ENCODE measurements at places on chromosomes 3 and 15.

- DNase-seq = no peak
Observed at GRCh38 chr3:150495149-150495548, 51.1 kb downstream of the SERP1 start.

DNA sequence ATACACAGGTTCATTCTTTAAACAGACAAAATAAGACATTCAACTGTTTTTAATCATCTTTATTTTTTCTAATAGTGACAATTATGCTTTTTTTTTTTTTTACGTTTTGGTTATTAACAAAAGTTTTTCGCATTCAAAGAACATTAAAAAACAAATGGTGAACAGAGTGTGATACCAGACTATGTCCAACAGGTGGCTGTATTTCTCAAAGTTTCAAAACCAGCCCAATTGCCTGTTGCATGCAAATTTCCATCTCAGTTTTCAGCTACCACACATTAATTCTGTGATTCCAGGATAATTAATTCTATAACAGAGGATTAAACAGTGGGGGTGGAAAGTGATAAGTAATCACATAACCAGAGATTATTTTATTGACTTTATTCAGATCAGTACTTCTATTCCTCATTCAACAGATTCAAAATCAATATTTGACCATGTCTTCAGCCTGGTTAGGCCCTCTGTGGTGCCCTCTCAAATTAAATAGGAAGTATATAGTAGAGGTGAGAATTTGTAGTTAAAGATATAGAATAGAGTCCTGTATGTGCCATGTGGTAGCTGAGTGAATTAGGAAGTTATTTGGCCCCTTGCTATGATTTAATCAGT lies 122.2 kb upstream of the DCBLD2 start:
- no peak for DNase-seq

- no peak for DNase-seq
Observed at GRCh38 chr3:124824286-124824915, 62.8 kb downstream of the ITGB5 start.

DNA sequence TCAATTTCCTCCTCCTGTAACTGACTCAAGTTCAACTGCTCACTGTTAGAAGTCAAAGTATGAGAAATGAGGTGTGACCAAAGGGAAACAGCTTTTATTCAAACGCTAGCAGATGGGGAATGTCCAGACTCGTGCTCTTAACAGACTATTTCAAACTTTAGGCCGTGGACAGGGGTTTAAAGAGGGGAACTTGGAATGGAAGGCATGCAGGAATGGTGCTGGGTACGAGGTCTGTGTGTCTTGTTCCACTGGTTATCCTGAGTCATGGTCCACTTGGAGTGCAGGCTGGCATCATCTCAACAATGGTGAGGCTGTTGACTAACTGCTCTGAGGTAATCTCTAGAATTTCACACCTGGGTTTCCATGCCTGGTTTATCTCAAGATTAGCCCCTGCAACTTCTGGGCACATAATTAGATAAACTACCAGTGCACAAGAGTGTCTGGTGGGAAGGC lies 22.9 kb upstream of the DNAAF4 start:
- no peak for DNase-seq

- no peak for DNase-seq
Observed at GRCh38 chr3:73669260-73669659, 44.5 kb upstream of the PDZRN3 start.

GRCh38 chr3:42173307-42173706 lies 82.2 kb downstream of the TRAK1 start:
- no peak for DNase-seq

- no peak for DNase-seq
Observed at GRCh38 chr3:172787746-172788145, 37.2 kb downstream of the ECT2 start.

GRCh38 chr15:28060005-28060404 lies 39.1 kb downstream of the OCA2 start:
- no peak for DNase-seq

DNA sequence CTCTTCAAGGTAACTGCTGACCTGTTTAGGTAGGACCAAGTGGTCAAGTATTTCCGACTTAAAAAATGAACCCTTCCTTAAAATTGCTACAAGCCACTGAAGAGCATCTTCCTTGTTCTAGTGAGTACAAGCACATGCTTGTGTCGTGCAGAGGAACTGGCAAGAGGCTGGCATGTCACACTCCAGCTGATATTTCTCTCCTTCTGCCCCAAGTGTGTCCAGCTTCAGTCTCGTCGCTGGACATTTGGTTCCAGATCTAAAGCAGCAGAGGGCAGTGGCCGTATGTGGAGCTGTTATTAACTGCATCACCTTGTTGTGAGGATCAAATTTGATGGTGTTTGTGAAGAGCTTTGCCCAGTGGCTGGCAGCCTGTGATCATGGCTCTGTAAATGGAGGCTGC lies 10.0 kb downstream of the RBP2 start:
- no peak for DNase-seq

GRCh38 chr3:111802163-111802625 lies 56.9 kb upstream of the PHLDB2 start:
- DNase-seq = no peak

- DNase-seq = no peak
Observed at GRCh38 chr3:37859354-37859753, 2.3 kb upstream of the CTDSPL start.

DNA sequence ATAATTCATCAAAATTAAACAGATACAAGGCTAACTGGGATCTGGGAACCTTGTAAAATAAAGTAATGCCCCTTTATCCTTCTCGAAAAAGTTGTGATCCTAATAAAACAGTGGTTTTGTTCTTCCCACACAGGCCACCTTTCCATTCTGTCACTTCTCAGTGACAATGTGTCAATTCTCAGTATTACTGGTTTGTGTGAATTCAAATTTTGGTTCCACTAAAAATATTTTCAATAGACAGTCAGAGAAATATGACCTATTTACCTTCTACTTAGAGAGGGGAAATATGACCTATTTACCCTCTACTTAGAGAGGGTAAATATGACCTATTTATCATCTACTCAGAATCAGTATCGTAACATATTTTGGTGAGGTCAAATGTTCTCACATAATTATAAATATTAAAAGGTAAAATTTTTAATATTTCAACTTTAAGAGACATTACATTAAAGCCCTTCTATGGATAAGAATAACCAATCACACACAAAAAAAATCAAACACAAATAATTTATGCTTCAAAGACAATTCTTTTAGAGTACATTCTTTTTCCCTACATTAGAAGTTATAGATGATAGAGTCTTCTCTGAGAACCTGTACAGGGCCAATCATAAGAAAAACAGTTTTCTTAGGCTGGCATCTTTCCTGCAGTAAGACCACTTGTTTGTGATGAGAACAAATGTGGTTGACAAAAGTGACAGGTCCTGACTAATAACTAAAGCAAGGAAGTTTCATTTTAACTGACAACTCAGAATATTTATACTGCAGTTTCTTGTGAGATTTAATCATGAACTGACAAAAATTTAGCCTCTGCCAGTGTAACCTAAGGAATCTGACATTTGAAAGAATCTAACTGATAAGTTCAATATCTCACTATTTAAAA lies 323.3 kb downstream of the DIPK2A start:
- no peak for DNase-seq

- DNase-seq = no peak
Observed at GRCh38 chr3:155491696-155492095, 198.2 kb upstream of the STRIT1 start.

DNA sequence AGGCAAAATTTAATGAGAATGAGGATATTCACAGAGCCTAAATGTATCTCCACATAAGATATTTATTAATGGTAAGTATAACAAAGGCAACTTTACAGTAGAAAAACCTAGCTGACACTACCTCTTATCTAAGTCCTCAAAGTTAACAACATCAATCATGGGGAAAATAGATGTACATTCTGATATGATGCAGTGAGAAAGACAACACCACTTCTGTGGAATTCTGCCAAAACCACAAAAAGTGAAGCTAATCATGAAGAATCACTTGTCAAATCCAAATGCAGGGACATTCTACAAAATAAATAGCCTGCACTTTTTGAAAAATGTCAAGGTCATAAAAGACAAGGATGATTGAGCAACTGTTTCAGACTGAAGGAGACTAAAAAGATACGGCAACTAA lies 27.5 kb upstream of the EOMES start:
- no peak for DNase-seq

GRCh38 chr3:182920515-182921084 lies 59.7 kb downstream of the DCUN1D1 start:
- no peak for DNase-seq

GRCh38 chr3:9409981-9410854 lies 12.8 kb downstream of the SETD5 start:
- no peak for DNase-seq

GRCh38 chr3:171797265-171797679 lies 13.0 kb downstream of the PLD1 start:
- DNase-seq = no peak

GRCh38 chr15:38536201-38536676 lies 28.4 kb downstream of the RASGRP1 start:
- DNase-seq = no peak

- no peak for DNase-seq
Observed at GRCh38 chr15:67869701-67870100, 29.9 kb upstream of the RNU6-1 start.

DNA sequence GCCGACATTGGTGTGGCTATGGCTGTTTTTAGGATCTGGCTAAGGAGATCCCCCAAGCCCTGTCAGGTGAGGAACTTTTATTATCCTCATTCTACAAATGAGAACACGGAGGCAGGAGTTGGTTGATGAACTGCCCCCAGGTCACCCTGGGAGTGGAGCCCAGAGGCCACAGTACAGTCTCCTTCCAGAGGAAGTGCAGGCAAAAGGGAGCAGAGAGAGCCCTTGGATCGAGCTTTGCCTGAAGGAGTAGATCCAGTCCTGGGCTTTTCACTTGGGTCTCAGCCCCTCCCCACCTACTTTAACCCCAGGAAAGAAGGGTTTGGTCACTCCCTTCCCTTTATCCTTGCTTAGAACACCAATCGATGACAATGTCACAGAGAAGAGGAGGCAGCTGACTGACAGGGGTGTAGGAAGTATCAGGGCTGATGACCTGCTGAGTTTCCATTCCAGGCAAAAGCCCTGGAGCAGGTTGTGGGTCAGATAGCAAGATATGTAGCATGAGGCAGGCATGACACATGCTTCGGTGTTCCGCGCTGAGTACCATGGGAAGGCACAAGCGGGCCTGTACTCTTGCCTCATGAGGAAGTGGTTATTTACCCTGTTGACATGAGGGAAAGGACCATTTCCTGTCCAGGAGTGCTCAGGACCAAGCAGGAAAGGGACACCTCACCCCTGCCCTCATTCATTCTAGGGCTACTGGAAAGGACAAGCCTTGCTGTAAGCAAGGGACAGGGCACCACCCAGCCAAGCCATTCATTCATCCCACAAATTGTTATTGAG lies 5.8 kb upstream of the PLA2G4D start:
- DNase-seq = no peak
